Activated T-cell treated with anti-CD3 and anti-CD28 coated beads for 4 hours (primary cell): ENCODE measurements at places on chromosomes 7 and 10.

DNA sequence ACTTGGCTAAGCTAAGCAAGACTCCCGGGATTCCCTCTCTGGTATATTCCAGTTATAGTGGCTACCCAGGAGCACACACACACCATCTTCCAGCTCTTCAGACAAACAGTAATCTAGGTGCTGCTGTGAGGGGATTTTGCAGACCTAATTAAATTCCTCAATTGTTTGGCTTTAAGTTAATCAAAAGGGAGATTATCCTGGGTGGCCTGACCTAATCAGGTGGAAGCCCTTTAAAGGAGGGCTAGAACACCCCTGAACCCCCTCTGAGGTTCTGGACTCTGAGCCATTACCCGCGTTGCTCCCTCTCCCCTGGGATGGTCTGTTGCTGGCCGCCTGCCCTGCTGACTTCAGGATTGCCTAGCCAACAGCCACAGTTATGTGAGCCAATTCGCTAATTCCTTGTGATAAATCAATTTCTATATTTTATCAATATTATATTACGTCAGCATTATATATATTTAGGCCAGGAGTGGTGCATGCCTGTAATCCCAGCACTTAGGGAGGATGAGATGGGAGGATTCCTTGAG is 6.4 kb downstream of the SFXN2 start:
- DNase-seq: no peak

GRCh38 chr7:144812379-144813283 is 23.2 kb downstream of the TPK1 start:
- peak; percentile 32 for DNase-seq

DNA sequence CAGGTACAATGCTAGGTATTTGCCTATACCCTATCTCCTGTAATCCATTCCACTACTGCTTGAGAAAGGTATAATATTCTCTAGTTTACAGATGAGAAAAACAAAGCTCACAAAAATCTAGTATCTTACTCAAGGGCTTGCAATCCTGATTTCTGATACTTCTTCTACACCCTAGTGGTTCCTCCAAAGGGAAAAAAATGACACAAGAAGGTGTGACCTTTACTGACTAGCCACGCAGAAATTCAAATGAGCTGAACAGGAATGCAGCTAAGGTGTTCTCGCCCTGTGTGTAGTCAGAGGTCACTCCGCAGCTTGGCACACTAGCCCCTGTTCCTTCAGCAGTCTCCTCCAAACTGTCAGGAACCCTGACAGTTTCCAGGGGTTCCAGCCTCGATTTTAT is 59.5 kb upstream of the TM9SF3 start:
- no peak for DNase-seq

- DNase-seq: no peak
These were observed 116.3 kb upstream of the CSTF2T start for GRCh38 chr10:51815723-51816122.

GRCh38 chr10:12507165-12507850 is 158.0 kb downstream of the CAMK1D start:
- DNase-seq: no peak

DNA sequence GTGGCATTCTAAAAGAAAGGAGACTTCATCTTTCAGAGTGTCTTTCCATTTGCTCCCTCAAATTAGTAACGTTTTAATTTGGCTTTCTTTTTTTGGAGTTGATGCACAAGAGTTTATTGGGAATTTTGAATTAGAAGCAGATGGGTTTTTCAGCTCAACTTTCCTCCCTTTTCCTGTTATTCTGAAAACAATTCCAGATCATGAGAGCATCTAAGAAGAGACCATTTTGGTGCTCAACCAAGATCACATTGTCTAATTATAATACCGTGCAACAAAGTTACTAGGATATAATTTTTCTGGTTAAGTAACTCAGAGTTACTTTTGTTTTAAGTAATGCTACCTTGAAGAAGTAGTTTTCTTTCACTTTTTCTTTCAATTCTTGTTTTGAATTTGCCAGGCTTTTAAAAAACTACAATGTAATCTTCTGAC is 396.6 kb upstream of the KLF6 start:
- DNase-seq: no peak

DNA sequence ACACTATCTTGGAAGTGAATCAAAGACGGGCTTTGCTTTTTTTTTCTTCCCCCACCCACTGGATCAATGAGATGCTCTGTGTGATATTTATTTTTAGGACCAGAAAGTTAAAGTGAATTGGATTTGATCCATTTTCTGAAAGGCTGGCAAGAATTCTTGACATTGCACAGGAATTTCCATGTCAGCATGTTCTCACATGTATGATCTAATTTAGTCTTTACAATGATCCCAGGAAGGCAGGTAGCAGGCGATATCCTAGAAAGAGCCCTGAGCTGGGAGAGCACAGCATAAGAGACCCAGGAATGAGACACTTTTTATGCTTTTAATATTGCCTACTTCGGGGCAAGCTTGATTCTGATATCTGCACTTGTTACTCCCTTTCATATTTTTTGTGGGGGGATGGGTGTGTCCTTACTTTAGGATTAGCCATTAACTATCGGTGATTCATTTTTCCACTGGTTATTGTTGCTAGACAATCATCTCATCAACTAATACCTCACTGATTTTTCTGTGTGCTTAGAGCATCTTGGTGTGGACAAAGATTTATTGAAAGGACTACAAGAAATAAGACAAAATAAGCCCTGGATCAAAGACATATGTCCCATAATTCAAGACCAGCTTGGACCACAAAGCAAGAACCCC is 58.1 kb downstream of the NRP1 start:
- no peak for DNase-seq

DNA sequence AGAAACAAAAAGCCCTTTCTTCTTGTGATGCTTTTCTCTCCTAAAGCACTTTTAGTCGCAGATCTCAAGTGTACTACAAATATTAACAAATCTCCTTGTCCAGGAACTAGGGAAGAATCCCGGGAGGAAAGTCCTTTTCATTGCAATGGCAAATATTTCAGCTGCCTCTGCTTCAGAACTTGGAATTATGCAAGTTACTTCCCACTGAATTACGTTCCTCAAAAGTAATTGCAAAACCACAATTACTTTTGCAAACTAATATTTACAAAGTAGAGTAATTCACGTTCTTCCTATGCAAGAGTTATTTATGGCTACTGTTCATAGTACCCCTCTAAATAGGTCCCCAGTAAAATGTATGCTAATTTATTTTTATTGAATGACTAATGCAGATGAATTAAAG is 14.5 kb downstream of the PRKCQ start:
- no peak for DNase-seq

DNA sequence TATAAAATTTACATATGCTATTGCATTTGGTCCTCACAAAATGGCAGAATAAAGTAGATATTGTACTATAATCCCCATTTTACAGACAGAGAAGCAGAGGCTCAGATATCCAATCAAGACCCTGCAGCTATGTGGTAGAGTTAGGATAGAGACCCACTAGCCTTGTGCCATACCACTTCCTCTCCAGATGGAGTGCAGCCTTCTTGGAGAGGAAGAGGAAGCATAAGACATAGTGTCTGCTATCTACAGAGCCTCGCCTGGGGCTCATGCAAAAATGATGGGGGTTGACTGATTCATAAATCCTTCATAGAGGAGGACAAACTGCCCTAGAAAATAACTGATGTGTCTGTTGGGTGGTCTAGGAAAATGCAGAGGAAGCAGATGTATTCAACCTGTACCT is 447.3 kb downstream of the KCNMA1 start:
- DNase-seq: no peak

DNA sequence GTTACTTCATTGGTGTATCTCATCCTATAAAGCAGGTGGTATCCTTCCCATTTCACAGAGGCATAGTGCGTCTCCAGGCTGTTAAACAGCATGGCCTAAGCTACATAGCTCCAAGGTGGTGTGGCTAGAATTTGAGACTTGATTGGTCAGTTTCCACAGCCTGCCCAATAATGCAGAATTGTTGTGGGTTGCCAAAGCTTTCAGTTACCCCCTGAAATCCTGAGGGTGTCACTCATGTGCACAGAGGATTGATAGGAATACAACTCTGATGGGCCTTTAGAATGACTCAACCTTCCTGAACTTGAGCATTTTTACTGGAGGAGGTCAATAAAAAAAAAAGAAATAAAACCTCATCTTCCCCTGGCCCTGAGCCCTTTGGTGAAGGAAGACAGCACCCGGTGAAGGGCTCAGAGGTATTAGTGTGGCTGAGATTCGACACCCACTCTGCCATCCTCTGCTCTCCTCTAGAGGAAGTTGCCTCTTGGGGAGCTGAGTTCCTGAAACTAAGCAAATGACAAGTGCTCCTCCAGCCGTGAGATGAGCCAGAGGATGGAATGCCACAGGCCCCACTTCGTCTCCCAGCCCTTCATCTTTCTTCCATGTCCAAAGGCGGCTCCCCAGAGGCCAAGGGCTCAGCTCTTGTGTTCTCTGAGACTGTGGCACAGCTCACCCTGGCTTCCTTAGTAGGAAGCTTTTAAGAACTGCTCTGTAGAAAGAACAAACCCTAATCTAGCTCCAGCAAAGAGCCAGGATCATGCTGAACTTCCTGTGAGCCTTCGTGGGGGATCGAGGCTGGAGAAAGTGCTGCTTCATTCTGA is 1.0 kb downstream of the ACSL5 start:
- no peak for DNase-seq
